Activated CD4-positive, alpha-beta memory T cell treated with anti-CD3 and anti-CD28 coated beads, Interleukin-2, amount 10 ng/mL, durations not matched to agents 7 days and 5 days (primary cell): ENCODE measurements at places on chromosomes 1 and 21.
A peak's percentile ranks its signal among the peaks of the same experiment; 100 is the strongest.

- DNase-seq: no peak
These were observed 163.3 kb downstream of the BRINP2 start for GRCh38 chr1:177333936-177334595.

- DNase-seq: no peak
These were observed 773 bp upstream of the RCC2 start for GRCh38 chr1:17440074-17440826.

DNA sequence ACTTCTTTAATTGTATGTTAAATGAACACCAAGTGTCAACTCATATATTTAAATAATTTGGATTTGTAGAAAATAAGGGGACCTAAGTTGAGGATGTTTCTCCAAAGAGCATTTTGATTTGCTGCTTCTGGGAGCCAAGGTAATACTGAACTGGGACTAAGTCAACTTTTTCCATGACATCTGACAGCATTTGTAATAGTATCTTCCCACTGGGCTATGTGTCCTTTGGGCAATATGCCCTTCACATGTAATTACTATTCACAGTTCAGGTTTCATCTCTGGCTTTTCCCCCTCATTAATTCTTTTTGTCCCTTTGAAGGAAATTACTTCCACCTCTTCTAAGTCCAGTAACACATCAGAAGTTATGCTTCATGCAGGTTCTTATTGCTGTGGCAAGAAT is 36.7 kb upstream of the HP1BP3 start:
- DNase-seq: no peak

- DNase-seq: no peak
These were observed 58.2 kb downstream of the ZNF644 start for GRCh38 chr1:90963651-90964050.

DNA sequence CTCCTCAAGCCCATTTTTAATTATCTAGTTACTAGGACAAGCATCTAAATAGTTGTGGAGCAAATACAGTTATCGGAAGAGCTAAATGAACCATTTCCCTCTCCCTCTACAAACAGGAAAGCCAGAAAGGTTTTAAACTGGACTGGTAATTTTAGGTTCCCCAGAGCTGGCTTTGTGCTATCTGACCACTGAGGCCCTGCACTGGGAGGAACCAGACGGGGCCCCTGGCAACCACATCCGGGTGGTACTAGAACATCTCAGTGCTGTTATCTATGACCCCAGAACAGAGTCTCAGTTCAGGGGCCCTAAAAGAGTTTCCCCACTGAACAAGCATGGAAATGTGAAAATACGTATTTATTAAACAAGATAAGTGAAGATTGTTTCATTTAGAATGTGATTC is 7.7 kb upstream of the RSPH1 start:
- peak; percentile 16 for DNase-seq

DNA sequence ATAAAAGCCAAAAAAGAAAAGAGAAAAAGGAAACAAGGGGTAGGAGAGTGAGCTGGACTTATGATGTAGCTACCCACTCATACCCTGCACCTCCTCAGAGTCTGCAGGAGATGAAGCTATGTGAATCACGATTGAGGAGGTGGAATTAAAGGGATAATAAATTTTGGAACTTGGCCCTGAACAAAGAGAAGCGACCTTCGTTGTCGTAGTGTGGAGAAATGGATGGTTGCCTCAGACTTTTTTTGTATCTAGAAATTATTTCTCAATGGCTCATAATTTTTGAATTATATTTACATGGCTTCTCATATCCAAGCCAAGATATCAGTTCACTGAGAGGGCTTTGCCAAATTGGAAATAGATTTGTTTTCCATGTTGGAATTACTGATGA is 37.8 kb upstream of the SIPA1L2 start:
- DNase-seq: no peak

DNA sequence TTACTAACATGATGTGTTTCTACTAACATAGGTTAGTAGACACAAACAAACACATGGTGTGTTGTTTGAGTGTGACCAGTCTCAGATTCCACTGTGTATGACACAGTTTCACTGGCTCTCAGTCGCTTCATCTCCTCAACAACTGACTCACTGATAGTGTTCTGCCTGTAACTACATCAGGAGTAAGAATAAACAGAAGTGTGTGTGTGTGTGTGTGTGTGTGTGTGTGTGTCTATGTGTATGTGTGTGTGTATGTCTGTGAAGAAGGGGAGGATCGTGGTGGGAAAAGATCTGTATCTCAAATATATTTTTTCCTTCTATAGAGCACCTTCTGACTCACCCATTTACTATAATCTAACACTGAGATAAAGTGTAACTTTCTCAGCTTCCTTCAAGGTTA is 391.0 kb downstream of the PTPRC start:
- DNase-seq: no peak

GRCh38 chr1:34858901-34859445 is 576 bp downstream of the SMIM12 start:
- peak; percentile 47 for DNase-seq

DNA sequence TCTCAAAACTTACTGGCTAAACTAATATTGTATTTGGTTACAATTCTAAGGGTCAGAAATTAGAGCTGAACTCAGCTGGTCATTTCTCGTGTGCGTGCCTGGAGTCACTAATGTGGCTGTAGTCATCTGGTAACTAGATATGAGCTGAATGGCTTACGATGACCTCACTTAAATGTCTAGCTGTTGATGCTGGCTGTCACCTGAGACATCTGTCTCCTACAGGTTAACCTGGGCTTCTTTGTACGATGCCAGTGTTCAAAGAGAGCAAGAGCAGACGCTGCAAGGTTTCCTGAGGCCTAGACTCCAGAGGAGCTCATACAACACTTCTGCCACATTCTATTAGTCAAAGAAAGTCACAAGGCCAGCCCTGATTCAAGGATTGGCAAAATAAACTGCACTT is 17.1 kb upstream of the ALG6 start:
- DNase-seq: no peak

- no peak for DNase-seq
These were observed at the start of gene RGS4 for GRCh38 chr1:163069142-163069541. RGS4 (plus strand) TSS chr1:163069361; CDS start chr1:163069485, 124 bp downstream.

DNA sequence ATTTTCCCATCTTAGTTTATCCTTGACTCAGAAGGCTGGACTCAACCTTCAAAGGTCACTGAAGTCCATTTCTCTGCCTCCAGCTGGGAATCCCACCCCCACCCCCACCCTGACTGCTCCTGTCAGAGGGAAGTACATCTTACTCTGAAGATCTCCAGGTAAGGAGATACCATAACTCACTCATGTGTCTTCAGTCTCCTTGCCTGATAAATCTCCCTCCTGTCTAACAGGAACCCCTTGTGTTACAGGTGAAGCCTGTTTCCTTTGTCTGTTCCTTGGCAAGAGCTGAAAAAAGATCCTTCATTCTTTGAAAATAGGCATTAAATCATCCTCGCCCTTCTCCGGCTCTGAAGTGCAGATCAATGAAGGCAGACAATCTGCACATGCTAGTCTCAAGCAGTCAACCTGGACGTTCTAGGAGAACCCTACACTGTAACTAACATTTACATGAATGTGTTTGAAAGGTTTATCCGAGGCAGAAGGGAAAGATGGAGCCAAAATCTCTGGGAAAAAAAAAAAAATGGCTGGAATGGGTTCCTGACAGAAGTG is 250.6 kb downstream of the TM2D1 start:
- DNase-seq: no peak

DNA sequence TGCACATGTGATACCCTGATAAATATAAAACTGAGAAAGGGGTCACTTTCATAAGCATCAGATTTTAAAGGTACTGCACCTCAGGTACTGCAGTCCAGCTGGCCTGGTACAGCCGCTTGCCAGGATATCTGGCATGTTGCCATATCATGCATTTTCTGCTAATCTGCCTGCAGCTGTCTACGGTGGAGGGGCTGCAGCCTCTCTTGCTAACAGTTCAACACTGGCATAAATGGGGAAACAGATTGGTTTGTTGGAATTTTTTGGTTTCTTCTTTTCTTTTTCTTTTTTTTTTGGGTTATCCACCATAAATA is 71.5 kb downstream of the MIS18A start:
- DNase-seq: no peak

DNA sequence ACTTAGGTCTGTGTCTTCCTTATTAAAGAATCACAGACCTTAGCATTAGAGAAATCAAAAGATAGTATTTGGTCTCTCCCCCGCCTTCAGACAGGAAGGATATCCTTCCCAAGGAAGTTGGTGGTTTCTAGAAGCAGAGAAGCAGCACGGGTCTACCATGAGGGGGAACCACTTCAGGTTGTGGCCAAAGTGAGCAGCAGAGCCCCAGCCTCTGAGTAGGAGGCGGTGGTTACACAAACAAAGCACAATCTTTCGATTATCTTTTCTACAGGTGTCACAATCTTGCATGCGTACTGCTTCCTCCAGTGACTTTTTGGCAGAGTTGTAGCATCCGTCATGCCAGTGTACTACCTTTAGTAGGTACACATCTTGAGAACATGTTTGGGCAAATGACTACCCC is 8.8 kb downstream of the PGLYRP4 start:
- DNase-seq: no peak

DNA sequence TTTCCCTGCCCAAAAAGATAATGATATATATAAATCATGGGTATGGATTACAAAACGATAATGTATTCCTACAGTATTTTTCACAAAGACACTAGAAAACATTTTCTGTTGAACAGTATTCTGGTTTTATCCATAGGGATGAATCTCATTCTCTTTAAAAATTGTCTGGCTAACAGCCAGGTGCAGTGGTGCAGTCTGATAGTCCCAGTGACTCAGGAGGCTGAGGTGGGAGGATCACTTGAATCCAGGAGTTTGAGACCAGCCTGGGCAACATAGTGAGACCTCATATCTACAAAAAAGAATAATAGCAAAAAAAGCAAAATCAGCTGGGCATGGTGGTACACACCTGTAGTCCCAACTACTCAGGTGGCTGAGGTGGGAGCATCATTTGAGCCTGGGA is 23.3 kb downstream of the PIP5K1A start:
- no peak for DNase-seq

DNA sequence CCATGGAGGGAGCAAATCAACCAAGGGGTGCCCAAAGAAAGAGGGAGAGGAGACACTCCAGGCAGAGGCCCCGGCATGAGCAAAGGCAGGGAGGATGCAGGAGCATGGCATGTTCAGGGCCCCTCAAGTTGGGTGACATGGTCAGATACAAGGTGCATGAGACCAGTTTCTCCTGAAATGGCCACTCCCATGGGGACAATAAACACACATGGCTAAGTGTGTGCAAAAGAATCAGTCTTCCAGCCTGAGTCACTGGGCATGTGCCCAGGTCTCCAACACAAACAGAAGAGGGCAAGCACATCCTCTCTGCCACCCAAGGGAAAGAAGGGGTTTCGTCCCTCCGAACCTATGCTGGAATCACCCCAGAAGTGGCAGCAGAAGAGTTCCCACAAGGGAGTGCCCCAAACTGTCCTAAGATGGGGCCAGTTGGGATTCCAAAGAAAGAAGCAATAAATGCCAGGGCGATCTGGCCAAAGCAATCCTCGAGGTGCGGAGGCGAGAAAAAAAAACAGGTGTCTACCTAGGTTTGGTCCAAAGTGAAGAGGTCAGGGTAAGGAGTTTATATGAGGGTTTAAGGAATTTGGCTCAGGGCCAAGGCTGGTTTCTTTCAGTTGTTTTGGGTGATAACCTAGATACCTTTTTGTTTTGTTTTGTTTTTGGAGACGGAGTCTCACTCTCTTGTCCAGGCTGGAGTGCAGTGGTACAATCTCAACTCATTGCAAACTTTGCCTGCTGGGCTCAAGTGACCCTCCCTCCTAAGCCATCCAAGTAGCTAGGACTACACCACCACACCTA is 13.2 kb downstream of the CASP9 start:
- DNase-seq: no peak

- DNase-seq: no peak
These were observed 24.0 kb downstream of the PUM1 start for GRCh38 chr1:31041529-31041928.

DNA sequence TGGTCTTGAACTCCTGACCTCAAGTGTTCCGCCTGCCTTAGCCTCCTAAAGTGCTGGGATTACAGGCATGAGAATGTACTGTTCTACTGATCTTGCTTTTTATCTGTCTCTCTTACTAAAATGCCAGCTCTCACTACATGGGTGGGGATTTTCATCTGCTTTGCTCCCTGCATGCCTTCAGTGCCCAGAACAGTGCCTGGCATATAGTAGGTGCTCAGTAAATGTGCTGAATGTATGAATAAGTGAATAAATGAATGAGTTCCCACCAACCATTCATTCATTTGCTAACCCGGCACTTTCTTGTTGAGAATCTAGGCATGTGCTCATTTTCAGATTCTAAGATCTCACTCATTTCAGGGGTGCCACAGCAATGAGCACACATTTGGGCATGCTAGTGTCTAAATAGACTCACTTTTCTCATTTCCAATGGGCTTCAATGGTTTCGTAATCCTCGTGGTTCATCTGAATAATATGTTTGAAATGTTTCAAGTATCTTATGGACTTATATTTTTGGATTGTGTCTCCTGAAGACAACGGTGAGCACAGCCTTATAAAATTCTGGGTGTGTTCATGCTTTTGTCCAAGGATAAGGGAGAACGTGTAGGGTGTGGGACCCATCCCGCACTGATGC is 7.6 kb downstream of the DHRS3 start:
- no peak for DNase-seq

GRCh38 chr1:165688046-165688445 is 10.3 kb downstream of the ALDH9A1 start:
- DNase-seq: no peak

DNA sequence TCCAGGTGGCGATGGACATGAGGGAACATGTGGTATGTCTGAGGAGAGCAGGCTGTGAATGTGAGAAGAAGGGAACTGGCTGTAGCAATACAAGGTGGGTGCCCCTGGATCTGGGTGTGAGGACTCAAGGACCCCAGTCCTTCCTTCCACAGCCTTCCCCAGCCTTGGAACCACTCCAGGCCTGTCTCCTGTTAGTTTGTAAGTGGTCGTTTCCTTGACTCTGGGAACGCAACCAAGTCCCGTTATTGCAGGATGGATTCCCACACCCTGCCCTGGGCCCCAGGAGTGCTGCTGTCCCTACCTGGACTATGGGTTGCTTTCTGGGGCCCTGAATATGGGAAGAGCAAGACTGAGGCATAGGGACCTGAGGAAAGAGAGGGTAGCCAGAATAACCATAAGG is 47.2 kb upstream of the VANGL1 start:
- no peak for DNase-seq
